ENCODE measurements at places on chromosomes 1 and 21.

DNA sequence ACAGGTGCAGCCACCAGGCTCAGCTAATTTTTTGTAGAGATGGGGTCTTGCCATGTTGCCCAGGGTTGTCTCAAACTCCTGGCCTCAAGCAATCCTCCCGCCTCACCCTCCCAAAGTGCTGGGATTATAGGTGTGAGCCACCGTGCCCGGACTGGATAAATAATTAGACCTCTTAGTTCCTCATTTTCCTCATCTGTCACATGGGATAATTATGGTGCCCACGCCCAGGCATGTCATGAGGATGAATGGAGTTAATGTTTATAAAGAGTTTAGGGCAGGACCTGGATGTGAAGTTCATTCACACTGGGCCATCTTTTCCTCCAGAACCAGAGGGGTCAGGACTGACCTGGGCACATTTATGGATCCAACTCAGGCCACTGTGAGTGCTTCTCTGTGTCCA is 23.7 kb downstream of the PADI3 start:
- no peak for DNase-seq

- DNase-seq: no peak
Measured at GRCh38 chr1:200036619-200037270, 9.2 kb downstream of the NR5A2 start.

GRCh38 chr1:207918581-207918980 is 7.7 kb upstream of the CD34 start:
- DNase-seq: no peak

GRCh38 chr1:206584683-206585082 is 27.6 kb downstream of the EIF2D start:
- no peak for DNase-seq

- no peak for DNase-seq
Measured at GRCh38 chr1:3064296-3064850, 4.6 kb upstream of the PRDM16 start.

- DNase-seq: peak; percentile 62
Measured at GRCh38 chr1:152440635-152441471, 26.8 kb upstream of the CRNN start.

GRCh38 chr1:11134251-11134897 is 34.7 kb upstream of the EXOSC10 start:
- no peak for DNase-seq

DNA sequence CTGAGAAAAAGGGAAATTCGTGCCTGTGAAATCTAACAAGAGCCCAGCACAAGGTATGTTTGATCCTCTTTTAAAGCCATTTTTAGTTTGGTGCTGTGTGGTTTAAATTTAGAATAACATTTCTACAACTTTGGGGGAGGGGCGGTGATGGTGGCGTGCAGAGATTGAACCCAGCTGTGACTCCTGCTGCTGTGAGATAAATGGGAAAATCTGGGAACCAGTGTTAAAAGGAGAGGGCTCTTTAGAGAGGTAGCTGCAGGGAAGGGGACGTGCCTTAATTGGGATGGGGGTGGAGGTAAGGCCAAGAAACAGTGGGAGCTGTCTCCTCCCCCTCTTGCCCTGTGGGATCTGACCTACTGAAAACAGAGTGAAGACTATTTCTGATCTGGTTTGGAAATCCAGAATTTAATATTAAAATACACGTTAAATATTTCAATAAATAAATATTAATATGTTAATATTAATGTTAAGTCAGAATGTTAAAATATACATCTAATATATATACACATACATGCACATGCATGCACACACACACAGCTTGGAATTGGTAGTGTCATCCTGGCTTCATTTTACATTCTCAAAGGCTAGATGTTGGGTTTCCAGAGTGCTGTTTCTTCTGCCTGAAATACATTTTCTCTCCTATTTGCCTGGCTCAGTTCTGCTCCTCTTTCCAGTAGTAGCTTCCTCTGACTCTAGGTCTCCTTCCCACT is 30.1 kb upstream of the DNAJC6 start:
- no peak for DNase-seq

- no peak for DNase-seq
Measured at GRCh38 chr1:236332092-236332758, 50.5 kb upstream of the ERO1B start.

GRCh38 chr1:8456308-8456912 is 138.5 kb downstream of the SLC45A1 start:
- DNase-seq: no peak

- no peak for DNase-seq
Measured at GRCh38 chr1:117567976-117568375, 37.9 kb upstream of the TENT5C start.

- no peak for DNase-seq
Measured at GRCh38 chr1:245881767-245882391, 625.2 kb downstream of the SMYD3 start.

DNA sequence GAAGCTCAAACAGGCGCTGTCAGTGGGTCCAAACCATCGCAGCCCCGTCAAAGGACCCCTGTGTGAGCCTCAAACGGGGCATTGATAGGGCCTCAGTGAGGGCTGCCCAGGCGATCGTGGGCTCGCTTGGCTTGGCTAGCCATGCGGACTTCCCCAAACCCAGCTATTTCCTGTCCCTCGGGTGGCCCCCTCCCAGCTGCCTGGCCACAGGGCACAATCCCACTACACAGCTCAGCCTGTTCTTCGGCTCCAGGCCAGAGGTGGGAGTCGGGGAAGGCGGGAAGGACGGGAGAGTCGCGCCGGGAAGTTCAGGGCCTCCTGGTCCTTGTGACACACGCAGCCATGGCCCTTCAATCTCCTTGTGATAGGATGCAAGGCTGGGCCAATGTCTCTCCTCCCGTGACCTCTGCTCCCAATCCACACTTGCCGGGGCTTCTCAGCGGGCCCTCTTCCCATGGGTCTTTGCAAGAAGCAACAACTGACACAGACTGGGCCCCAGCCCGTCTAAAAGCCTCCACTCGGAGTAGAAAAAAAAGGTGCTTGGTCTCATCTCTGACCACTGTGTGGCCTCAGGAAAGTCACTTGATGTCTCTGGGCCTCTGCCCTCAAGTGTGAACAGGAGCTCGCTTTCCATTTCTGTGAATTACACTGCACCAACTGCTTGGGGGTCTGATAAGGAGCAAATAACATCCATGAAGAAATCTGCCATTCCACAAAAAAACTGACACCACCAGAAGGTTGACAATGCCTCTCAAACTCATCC is 7.1 kb upstream of the MATN1 start:
- DNase-seq: no peak

- no peak for DNase-seq
Measured at GRCh38 chr1:41240781-41241353, 1.2 kb downstream of the SCMH1 start.

GRCh38 chr21:29267666-29268065 is 31.1 kb upstream of the BACH1 start:
- no peak for DNase-seq

GRCh38 chr1:2785631-2786328 is 15.7 kb downstream of the TTC34 start:
- DNase-seq: no peak

DNA sequence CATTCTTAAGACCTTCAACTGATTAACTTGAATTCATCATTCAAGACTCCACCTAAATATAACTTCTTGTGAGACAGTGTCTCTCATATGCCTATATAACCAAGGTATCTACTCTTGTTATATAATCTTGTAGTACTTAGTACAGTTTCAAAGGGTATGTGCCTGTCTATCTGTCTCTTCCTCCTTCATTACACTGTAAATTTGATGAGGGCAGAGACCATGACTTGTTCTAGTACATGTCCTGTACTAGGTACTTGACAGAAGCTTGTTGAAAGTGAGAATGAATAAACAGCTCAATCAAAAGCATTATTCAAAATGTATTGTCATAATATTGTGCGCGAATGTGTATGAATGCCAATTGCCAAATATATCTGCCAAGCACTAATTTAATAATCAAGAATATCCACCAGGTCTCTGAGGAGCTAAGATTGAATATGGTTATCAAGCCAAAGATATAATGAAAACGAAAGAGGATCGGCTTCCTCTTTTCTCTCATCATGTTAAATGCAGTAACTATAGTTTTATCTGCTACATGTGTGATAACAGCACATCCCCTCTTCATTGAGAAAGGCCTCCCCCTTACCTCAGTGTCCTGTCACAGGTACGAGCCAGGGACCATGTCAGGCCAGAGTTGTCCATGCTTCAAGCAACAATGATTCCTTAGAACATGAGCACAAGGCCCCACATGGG is 117.3 kb downstream of the UCHL5 start:
- no peak for DNase-seq

- no peak for DNase-seq
Measured at GRCh38 chr21:37534431-37534830, 167.9 kb downstream of the DYRK1A start.

GRCh38 chr21:45410865-45411809 is 6.2 kb downstream of the COL18A1 start:
- no peak for DNase-seq

GRCh38 chr1:115980998-115981993 is 5.0 kb downstream of the SLC22A15 start:
- no peak for DNase-seq

GRCh38 chr1:160866001-160866694 is 3.5 kb upstream of the CD244 start:
- DNase-seq: no peak

- DNase-seq: no peak
Measured at GRCh38 chr21:16642353-16642752, 870.5 kb upstream of the CXADR start.

GRCh38 chr1:8006037-8006963 is 19.8 kb downstream of the ERRFI1 start:
- DNase-seq: no peak

DNA sequence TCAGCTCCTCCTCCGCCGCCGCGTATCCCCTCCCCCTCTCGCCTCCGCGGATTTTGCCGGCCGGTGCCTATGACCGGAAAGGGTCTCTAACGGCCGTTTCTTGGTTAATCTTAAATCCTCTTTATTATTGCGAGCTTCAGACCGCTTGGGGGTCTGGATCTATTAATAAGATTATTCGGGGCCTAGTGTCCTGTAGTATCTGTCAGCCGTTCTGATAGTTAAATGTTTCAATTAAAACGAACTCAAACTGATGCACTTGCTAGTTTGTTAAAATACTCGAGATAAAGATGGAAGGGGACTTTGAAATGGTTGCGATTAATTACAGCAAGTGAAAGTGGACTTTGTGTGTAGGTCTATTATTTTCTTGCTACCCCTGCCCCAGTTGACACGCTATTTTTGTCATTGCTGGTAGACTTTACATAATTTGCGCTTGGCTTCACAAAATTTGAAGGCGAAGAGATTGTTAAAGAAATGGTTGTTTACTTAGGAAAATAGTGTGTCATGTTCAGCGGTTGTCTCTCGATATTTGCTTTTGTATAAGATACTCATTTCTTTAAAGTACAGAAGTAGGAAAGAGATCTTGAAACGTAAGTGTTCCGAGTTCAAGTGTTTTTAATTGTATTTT is 779 bp downstream of the SON start:
- DNase-seq: no peak

DNA sequence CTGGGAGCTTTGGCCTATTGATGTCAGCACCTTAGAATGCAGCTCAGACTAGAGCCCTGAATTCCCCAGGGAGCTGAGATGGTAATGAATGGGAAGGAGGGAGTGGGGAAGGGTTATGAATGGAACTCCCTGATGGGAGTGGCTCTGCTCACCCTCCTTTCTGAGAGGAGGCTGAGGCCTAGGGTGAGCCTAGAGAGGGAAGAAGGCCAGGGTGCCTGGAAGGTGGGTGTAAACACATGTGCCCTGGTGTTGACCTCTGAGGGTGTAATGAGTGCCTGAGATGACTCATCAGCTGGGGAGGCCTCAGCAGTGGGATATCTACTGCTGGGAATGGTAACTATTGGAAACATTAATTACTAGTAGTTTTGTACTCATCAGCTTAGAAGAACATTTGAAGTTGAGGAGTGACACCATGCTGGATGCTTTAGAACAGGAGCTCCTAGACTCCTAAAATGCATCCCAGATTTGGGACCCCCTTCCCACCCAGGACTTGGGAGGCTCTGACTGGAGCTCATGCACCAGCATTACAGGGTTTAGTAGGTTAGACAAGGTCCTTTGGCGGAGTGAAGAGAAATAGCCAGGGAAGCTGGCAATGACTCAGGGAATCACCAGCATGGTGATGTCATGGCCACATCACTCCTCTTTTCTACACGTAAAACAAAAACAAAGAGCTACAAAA is 16.0 kb upstream of the PIGV start:
- DNase-seq: no peak

GRCh38 chr1:59020151-59020997 is 236.5 kb upstream of the JUN start:
- no peak for DNase-seq

DNA sequence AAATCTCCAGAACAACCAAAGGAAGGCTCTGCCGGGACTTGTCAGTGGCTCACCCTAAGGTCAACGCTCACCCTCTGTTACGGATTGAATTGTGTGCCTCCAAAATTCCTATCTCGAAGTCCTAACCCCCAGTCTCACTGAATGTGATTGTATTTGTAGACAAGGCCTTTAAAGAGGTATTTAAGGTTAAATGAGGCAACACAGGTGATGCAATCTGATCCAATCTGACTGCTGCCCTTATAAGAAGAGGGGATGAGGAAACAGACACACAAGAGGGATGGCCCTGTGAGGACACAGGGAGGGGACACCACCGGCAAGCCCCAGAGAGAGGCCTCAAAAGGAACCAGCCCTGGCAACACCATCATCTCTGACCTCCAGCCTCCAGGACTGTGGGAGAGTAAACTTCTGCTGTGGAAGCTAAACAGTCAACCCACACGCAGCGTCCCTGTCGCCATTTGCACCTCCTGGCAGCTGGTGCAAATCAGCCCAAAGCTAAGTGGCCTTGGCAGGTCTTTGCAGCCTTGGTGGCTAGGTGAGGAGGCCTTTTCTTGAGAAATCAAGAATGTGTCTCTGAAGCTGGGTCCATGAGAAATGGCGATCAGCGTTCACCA is 24.2 kb downstream of the UBASH3A start:
- no peak for DNase-seq

GRCh38 chr1:55064071-55064581 is 24.8 kb downstream of the PCSK9 start:
- no peak for DNase-seq
